ENCODE measurements at places on chromosomes 2 and 18. TPM values are rescaled to one million over a fixed set of nuclear protein-coding genes. Genes with fewer than 3 reads are reported as not detected.

Gene DAW1
- total RNA-seq: 16.6 TPM

GRCh38 chr2:43406651-43407279 is 180.4 kb upstream of the ZFP36L2 start:
- no peak for DNase-seq

Gene CCDC195
- not detected for total RNA-seq

- no peak for DNase-seq
These were observed 401.2 kb downstream of the GALR1 start for GRCh38 chr18:77650799-77651385.

DNA sequence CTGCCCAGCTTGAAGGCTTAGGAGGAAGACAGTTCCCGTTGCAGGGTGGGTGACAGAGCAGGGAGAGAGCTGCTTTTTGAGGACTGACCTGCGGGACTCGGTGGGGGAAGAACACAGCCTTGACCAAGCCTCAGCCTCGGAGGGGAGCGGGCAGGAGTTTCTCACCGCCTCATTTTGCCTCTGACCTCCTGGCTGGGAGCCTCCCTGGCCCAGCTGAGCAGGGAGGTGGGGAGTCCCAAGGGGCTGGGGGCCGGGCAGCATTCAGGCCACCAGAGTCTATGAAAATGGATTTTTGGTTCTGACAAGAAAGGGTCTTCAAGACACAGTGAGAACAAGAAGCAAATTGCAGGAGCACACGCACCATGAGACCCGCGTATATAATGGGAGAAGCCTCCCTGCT is 51.3 kb upstream of the SMAD7 start:
- no peak for DNase-seq

- no peak for DNase-seq
These were observed 32.6 kb downstream of the RDH14 start for GRCh38 chr2:18527822-18528221.

- no peak for DNase-seq
These were observed 51.9 kb downstream of the VRK2 start for GRCh38 chr2:58098254-58099095.

- DNase-seq: no peak
These were observed 114.5 kb upstream of the FN1 start for GRCh38 chr2:215550331-215550730.

Gene UPP2
- total RNA-seq: not detected

GRCh38 chr18:34959989-34960388 is 81.2 kb upstream of the MAPRE2 start:
- no peak for DNase-seq

DNA sequence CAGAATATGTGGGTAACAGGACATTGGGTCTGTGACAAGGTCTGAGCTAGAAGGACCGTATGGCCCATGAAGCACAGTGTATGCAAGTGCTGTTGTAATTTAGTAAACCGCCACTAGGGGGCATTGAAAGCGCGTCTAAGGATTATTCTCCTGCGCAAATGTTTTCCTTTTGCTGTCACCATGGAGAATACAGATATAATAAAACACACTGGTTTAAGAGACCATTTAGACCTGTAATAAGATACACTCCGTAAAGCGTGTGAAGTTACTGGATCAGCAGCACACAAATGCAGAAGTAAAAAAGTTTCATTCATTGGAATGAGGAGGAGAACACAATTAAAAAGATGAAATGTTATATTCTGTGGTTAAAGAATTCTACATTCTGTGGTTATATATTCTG is 272.4 kb downstream of the AGAP1 start:
- peak; percentile 44 for DNase-seq

DNA sequence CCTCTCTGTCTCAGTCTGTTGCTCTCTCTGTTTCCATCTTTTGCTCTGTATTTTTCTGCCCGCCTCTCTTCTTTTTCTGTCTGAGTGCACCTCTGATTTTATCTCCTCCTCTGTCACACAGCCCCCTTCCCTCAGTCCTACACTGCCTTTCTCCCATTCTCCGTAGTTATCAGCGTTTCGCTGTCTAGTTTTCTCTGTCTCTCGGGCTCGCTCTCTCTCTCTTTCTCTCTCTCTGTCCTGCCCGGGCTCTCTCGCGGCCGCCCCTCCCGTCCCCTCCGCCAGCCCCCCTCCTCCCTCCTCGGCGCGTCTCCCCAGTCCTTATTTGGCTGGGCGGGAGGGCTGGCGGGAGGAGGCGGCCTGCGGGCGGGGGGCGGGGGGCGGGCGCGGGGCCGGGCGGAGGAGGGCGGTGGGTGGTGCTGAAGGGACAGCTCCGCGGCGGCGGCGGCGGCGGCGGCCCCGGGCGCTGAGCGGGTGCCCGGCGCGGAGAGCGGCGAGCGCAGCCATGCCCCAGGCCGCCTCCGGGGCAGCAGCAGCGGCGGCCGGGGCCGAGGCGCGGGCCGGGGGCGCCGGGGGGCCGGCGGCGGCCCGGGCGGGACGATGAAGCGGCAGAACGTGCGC is at the start of gene KCNK3:
Gene KCNK3, plus strand, starts transcription at position 444 of the 618 bp plus-strand sequence. Its CDS starts 154 bp downstream, at position 598.
- DNase-seq: no peak
